ENCODE measurements at places on chromosomes 3 and 15. TPM values are rescaled to one million over a fixed set of nuclear protein-coding genes. Genes with fewer than 3 reads are reported as not detected.
A peak's percentile ranks its signal among the peaks of the same experiment; 100 is the strongest.

Gene SLC33A1
- 27.4 TPM for total RNA-seq

DNA sequence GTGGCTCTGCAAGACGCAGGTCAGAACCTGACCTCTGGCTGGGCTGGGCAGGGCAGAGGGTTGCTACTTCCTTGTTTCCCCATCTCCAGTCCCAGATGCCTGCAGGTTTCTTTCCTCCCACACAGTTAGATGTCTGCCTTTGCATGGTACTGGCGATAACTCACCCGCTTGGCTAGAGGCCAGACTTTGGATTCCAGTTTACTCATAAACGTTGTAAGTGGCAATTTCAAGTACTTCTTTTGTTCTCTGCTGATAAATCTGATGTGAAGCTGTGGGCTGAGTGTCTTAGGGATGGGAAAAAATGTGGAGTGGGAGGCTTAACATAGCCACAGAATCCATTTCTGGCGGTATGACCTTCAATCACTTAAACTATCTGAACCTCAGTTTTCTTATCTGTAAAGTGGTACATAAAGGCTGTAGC, 194.2 kb downstream of the EBLN2 start:
- no peak overlapping the region for H3K4me3 ChIP-seq
- H3K36me3 ChIP-seq = no peaks in the 10 kb centered on the region
- DNase-seq = no peak
- peaks cover 2% of the 10 kb centered on the region for H3K27me3 ChIP-seq
- H3K27ac ChIP-seq = no peak overlapping the region

- H3K36me3 ChIP-seq = no peaks in the 10 kb centered on the region
- no peak overlapping the region for H3K4me3 ChIP-seq
- no peak overlapping the region for H3K27ac ChIP-seq
- DNase-seq = no peak
- no peaks in the 10 kb centered on the region for H3K4me1 ChIP-seq
Observed at GRCh38 chr15:89492111-89492641, 4.2 kb downstream of the RHCG start.

- DNase-seq = no peak
- no peak overlapping the region for H3K27ac ChIP-seq
- peaks cover 6% of the 10 kb centered on the region for H3K36me3 ChIP-seq
- H3K4me1 ChIP-seq = peaks cover 25% of the 10 kb centered on the region
Observed at GRCh38 chr3:183369627-183370026, 58.8 kb downstream of the MCF2L2 start.

Gene PEX5L
- 0.67 TPM for total RNA-seq

DNA sequence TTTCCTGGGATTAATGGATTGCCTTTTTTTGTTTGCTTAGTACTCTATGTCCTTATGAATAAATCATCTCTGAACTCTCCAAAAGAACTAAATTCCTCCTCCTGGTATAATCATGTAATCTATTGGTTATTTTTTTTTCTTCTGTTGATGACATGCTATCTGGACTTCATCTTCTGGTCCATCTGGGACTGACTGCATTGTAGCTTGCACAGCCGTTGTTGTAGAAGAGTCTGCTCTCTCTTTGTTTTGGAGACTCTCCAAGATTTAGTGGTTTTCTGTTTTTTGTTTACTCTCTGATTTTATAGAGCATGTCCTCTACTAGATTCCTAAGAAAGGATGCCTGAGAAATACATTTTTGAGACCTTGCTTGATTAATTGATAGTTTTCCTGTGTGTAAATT, 19.1 kb downstream of the IREB2 start:
- DNase-seq = no peak
- H3K36me3 ChIP-seq = peaks cover 8% of the 10 kb centered on the region
- no peaks in the 10 kb centered on the region for H3K27me3 ChIP-seq
- peaks cover 56% of the 10 kb centered on the region for H3K4me1 ChIP-seq

- peak overlapping the region; percentile 47 for H3K27ac ChIP-seq
- H3K36me3 ChIP-seq = peaks cover 38% of the 10 kb centered on the region
- no peak for DNase-seq
- H3K4me1 ChIP-seq = peaks cover 16% of the 10 kb centered on the region
- H3K27me3 ChIP-seq = no peaks in the 10 kb centered on the region
- H3K4me3 ChIP-seq = no peak overlapping the region
Observed at GRCh38 chr3:150583028-150583427, 20.1 kb upstream of the SELENOT start.

Gene LRRC31
- total RNA-seq = not detected

DNA sequence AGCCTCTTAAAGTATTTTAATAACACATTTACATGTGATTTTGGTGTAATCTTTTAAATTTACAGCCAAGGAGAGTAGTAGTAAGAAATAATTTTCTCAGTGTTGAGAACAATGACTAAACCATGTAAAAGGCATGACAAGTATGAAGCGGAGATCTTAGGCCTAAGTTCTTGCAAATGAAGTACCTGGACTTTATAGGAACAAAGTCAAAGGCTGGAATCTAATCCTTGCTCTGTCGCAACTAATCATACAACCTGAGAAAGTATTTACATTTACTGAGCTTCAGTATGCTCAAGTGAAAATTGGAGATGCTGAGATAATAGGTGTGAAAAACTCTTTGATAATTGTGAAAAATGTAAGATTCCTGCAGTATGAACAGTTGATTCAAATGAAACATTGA, 86.4 kb upstream of the VGLL3 start:
- H3K27me3 ChIP-seq = no peaks in the 10 kb centered on the region
- no peaks in the 10 kb centered on the region for H3K36me3 ChIP-seq
- H3K27ac ChIP-seq = no peak overlapping the region
- H3K4me3 ChIP-seq = no peak overlapping the region
- no peak for DNase-seq
- H3K4me1 ChIP-seq = no peaks in the 10 kb centered on the region

DNA sequence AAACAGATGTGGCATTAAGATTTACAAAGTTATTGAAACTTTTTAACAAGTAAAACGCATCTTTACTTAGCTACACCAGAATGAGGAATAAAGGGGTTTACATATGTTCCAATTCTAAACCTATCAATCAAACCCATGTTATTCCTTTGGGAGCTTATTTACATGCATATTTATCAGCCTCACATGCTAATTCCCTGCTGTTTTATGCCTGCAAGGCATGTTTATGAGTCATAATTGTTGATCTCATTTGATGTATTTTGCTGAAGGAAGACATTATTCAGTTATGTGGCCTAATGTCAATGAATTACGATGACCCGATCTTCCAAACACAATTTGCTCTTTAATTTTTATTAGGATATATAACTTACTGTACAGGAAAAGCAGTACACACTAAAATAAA, 272.9 kb downstream of the TBC1D5 start:
- H3K27me3 ChIP-seq = no peaks in the 10 kb centered on the region
- no peaks in the 10 kb centered on the region for H3K36me3 ChIP-seq
- no peak overlapping the region for H3K4me3 ChIP-seq
- H3K4me1 ChIP-seq = no peaks in the 10 kb centered on the region
- DNase-seq = no peak

All from activated T-helper 1 cell treated with anti-CD3 and anti-CD28 coated beads, Interleukin-12 subunit alpha, Interleukin-12 subunit beta, Interleukin-2, Interleukin-4 antibody, amounts not matched to agents 30 ng/mL and 10 ng/mL and 1 ng/mL, durations not matched to agents 14 hours and 24 hours and 36 hours (primary cell).